ENCODE measurements at places on chromosomes 5 and 9. TPM values are rescaled to one million over a fixed set of nuclear protein-coding genes. Genes with fewer than 3 reads are reported as not detected.

The PRR7 gene
- 2.1 TPM for total RNA-seq

The GABRA1 gene
- not detected for total RNA-seq

The PCDHA9 gene
- 0.20 TPM for total RNA-seq

The POU5F2 gene
- 1.6 TPM for total RNA-seq

GRCh38 chr9:90722071-90722470 lies 79.4 kb upstream of the DIRAS2 start:
- H3K4me3 ChIP-seq = no peak overlapping the region
- no peak for DNase-seq
- no peaks in the 10 kb centered on the region for H3K36me3 ChIP-seq
- H3K27ac ChIP-seq = no peak overlapping the region
- no peaks in the 10 kb centered on the region for H3K4me1 ChIP-seq
- H3K27me3 ChIP-seq = no peaks in the 10 kb centered on the region

DNA sequence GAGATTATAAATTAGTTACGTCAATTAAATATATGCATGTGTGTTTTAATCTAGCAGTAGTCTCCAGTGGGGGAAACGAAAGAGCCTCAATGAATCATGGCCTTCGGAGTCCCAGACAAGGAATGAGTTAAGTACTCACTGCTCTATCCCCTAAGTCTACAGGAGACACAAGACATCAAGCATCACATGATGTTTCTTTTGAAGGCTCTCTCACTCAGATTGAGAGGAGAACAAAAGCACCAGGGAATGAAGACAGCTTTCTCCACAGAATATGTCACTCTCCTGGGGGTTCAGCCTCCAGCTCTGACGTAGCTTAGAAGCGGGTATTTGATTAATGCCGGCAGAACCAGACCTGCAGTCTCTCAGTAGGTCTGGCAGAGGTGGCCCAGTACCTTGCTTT lies 381.4 kb downstream of the ACTL7B start:
- H3K27me3 ChIP-seq = no peaks in the 10 kb centered on the region
- DNase-seq = no peak
- no peaks in the 10 kb centered on the region for H3K4me1 ChIP-seq
- H3K4me3 ChIP-seq = no peak overlapping the region
- no peak overlapping the region for H3K27ac ChIP-seq

- H3K27ac ChIP-seq = no peak overlapping the region
- H3K4me1 ChIP-seq = no peaks in the 10 kb centered on the region
Observed at GRCh38 chr5:174172566-174172965, 127.1 kb downstream of the NSG2 start.

DNA sequence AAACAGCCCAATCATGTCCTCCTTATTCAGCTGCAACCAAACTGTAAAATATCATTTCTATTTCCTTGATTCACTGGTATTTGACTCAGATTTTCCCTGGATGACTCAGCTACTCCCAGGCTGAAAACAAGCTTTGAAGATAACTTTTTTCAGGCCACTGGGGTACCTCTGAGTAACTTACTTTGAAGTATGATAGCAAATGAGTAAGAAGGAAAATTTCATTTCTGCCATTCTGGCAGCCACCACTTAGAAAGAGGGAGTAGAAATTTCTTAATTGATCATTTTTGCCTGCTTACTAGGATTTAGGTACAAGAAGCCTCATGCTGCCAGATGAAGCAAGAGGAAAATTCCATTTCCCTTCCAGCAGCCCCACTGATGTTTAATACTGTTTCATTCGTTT lies 247.4 kb downstream of the PRELID2 start:
- H3K36me3 ChIP-seq = no peaks in the 10 kb centered on the region
- no peak overlapping the region for H3K27ac ChIP-seq
- DNase-seq = no peak
- H3K27me3 ChIP-seq = no peaks in the 10 kb centered on the region

DNA sequence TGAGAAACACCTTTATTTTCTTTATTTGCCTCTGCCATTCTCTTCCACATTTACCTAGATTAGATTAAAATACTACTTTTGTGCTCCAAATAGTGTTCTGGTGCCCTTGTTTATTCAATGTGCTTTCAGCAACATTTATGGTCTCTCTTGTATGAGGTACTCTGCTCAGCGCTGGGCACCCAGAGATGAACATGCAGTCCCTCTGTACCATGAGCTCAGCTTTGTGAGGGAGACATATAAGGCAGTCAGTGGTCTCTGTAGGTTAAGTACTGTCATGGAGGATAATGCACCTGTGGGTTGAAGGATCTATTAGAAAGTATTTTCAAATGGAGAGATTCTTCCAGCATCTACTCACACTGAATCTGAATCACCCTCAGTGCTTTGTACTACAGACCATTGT lies 176.5 kb downstream of the TAF11L14 start:
- H3K36me3 ChIP-seq = no peaks in the 10 kb centered on the region
- H3K27me3 ChIP-seq = no peaks in the 10 kb centered on the region
- no peak overlapping the region for H3K4me3 ChIP-seq
- no peak overlapping the region for H3K27ac ChIP-seq
- no peaks in the 10 kb centered on the region for H3K4me1 ChIP-seq

DNA sequence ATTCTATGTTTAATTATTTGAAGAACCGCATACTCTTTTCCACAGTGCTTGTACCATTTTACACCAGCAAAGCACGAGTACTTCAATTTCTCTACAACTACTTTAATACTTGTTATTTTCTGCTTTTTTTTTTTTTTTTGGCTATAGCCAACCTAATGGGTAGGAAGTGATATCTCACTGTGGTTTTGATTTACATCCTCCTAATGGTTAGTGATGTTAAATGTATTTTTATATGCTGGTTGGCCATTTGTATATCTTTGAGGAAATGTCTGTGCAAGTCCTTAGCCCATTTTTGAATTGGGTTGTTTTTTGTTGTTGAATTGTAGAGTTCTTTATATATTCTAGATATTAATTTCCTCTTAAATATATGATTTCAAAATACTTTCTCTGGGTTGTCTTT lies 22.6 kb downstream of the OGN start:
- no peaks in the 10 kb centered on the region for H3K27me3 ChIP-seq
- no peaks in the 10 kb centered on the region for H3K4me1 ChIP-seq
- H3K4me3 ChIP-seq = no peak overlapping the region
- no peak overlapping the region for H3K27ac ChIP-seq

GRCh38 chr5:64773533-64773932 lies 4.8 kb downstream of the CWC27 start:
- DNase-seq = no peak
- no peak overlapping the region for H3K27ac ChIP-seq
- peaks cover 14% of the 10 kb centered on the region for H3K4me1 ChIP-seq
- no peak overlapping the region for H3K4me3 ChIP-seq
- no peaks in the 10 kb centered on the region for H3K27me3 ChIP-seq
- no peaks in the 10 kb centered on the region for H3K36me3 ChIP-seq

Measured in upper lobe of right lung (tissue), 1 donor.